NCI-H1092 (cell line): ENCODE measurements at places on chromosomes 13 and 19.
A peak's percentile ranks its signal among the peaks of the same experiment; 100 is the strongest.

DNA sequence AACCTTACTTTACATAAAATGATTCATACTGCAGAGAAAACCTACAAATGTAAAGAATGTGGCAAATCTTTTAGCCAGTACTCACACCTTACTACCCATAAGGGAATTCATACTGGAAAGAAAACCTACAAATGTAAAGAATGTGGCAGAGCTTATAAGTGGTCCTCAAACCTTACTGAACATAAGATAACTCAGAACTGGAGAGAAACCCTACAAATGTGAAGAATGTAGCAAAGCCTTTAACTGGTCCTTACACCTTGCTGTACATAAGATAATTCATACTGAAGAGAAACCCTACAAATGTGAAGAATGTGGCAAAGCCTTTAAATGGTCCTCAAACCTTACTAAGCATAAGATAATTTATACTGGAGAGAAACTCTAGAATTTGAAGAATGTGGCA is 90.1 kb downstream of the ZNF675 start:
- no peak for DNase-seq

GRCh38 chr13:59360108-59360507 is 803.6 kb downstream of the DIAPH3 start:
- no peak for DNase-seq

GRCh38 chr19:4425537-4425936 is 23.1 kb downstream of the CHAF1A start:
- no peak for DNase-seq

DNA sequence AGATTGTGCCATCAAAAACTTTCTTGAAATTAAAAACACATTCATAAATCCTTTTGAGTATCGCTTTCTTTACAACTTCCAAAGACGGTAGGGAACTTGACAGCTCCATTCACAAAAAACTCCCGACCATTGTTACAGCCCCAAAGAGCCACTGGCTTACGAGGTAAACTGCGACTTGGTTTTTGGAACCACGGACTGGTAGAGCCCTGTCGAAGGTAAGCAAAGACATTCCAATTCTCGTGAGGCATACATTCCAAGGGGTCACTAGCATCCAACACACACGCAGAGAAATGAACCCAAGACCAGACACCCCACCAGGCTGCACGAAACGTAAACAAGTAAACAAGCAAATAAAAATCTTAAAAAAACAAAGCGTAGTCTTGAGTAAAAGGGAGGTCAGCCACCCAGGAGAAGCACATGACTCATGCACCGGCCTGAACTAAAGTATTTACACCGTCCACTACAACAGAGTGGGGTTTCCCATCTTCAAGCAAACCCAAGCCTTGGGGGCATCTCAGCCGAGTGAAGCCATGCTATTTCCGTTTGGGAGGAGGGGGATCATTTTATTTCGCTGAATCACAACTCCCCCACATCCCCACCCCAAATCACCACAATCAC is 1.4 kb downstream of the BRD4 start:
- DNase-seq = no peak

GRCh38 chr19:45021971-45022370 is 16.9 kb upstream of the CLASRP start:
- no peak for DNase-seq

GRCh38 chr13:98706446-98707110 is 45.9 kb downstream of the SLC15A1 start:
- no peak for DNase-seq

DNA sequence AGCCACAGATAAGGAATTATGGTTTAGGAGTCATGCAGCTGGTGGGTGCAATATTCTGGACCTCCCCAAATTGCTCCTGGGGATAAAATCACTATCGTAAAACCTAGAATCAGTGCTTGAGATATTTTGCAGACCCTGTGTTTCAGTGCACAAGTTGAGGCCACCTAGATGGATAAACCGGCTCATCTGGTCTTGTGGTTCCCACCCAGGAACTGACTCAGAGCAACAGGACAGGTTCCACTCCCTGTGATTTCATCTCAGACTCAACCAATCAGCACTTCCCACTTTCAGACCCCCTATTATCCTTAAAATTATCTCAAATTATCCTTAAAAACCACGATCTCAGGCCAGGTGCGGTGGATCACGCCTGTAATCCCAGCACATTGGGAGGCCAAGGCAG is 21.0 kb downstream of the FBXL12 start:
- DNase-seq = no peak

DNA sequence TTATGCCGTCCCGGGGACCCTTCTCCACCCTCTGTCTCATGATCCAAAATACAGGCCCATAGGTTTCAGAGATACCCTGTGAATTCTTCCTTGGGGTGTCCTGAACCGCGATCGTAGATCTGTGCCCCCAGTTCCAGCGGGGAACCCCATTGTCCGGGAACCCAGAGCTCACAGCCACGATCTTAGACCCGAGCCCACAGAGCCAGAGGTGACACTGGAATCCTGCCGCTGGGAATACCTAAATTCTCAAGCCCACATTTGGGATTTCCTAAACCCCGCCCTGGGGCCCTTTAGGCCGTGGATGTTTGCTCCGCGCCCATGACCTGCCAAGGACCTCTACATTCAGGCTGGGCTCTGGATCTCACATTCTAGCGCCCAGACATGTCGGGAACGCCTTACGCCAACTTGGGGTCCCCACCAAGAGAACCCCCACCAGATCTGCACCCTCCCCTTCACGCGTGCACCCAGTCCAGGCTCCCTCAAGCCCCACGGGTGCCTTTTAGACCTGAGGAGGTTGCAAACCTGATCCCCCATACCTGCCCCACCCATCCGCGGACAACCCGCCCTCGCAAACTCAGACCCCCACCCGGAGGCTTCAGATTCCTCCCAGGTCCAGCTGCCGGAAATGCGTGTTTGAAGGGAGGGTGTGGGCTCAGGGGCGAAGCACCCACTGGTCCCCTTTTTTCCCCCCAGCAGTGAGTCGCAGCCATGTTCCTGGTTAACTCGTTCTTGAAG is 605 bp downstream of the CAPNS1 start:
- DNase-seq = peak; percentile 24

DNA sequence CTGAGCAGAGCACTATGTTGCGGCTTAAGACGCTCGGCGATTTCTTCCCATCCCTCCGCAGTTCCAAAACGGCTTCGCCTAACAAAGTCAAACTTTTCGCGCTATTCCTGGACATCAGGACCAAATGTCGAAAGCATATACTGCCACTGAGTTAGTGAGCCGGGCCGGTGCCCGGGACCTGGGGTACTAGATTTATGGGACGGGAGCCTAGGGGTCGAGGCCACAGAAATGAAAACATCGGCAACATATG is 699 bp downstream of the RCBTB2 start:
- no peak for DNase-seq

- no peak for DNase-seq
These were observed 77.3 kb upstream of the SIAH3 start for GRCh38 chr13:45928843-45929242.

DNA sequence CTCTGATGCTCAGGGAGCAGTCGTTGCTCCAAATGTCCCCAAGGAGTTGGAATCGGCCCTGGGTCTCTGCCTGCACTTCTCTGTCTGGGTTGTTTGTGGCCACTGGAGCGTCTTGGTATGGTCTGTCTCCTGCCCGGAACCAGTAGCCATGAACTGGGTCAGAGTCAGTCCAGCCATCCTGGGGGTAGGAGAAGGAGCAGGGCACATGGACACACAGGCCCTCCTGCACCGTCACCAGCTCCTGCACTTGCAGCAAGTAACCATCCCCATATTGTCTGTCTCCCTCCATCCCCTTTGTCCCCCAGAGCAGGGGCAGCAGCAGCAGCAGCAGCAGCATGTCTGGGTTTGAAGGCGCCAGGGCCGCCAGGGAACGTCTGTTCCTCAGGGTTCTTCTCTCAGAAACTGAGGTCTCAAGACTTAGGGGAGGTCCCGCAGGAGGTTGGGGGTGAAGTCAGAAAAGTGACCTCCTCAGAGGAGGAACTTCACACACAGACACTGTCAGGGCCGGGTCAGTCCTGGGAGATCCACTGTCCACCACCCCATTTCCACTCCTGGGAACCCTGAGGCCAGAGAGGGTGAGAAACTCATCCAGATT is at the start of gene SIGLEC8:
SIGLEC8 (minus strand) TSS at position 404 of the 595 bp plus-strand sequence; CDS start at position 337, 67 bp downstream.
- no peak for DNase-seq
